ENCODE measurements at places on chromosomes 4 and X.
A peak's percentile ranks its signal among the peaks of the same experiment; 100 is the strongest.

- no peak for DNase-seq
Observed at GRCh38 chr4:161554372-161554990, 609.3 kb downstream of the FSTL5 start.

DNA sequence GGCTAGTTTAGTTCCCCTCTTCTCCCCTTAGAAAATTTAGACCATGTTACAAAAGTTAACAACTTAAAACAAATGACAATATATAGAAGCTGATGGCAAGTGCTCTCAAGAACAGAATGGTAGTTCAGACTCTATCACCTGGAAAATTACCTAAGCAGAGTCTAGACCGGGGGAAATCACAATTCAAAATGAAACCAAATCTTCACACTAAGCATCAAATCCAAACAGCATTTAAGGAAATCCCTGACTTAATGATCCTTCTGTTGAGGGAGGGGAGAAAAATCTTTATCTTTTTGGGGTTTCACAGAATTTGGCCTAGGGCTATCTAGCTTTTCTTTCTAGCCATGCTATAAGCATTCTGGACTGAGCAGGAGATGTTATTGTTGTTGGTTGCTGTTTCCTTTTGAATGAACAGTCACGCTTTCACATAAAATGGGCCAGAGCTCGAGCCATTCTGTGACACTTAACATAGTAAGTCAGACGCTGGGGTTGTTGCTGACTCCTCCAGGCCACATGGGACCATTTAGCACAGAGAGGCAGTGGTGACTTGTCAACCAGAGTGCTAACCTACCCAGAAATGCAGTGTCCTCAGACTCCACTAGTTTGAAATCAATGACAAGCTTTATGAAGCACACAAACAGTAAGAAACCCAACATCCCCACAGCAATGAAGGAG lies 16.0 kb upstream of the LSM6 start:
- no peak for DNase-seq

- no peak for DNase-seq
Observed at GRCh38 chr4:41349021-41349420, 92.3 kb downstream of the UCHL1 start.

DNA sequence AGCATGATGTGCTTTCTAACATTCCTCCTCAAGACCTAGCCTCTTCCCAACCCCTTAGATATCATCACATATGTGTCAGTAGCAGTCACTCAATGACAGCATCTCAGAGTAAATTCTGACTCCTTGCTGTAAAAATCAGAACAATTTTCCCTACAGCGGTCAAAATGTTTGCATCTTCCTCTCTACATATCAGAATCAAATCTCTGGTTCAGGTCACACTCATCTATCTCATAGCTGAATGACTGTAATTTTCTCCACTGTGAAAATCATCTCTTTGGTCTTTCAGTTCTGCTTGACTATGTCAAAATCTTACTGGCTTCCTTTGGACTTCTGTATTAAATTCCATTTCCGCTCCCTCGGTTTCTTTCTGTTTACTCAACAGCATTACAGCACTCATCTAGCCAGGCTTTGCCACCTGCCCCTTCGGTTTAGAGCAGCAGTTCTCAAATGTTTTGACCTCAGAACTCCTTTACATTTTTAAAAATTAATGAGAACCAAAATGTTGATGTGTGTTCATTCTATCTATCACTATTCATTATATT lies 57.3 kb downstream of the AGA start:
- DNase-seq, result no peak

DNA sequence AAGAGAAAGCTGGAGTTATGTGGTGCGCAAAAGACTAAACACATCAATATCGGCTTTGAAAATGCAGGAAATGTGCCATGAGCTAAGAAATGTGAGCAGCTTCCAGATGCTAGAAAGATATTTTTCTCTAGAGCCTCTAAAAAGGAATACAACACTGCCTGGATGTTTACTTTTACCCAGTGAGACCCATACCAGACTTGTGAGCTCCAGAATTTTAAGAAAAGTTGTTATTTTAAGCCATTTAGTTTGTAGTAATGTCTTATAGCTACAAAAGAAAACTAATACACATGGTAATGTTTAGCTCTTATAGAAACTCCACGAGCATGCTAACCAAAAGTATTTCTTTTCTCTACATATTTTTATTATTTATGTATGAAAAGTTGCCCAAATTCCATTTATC lies 1389.4 kb downstream of the C4orf33 start:
- no peak for DNase-seq

GRCh38 chr4:111712093-111712677 lies 433.1 kb upstream of the FAM241A start:
- no peak for DNase-seq

- DNase-seq, result peak; percentile 61
Observed at GRCh38 chr4:112521123-112522023, 5.4 kb upstream of the NEUROG2 start.

- peak; percentile 91 for DNase-seq
Observed at GRCh38 chr4:1856071-1856942, at the start of gene LETM1. Gene LETM1 (minus strand): TSS chr4:1856156. CDS start chr4:1855950, 206 bp downstream.

- DNase-seq, result no peak
Observed at GRCh38 chr4:79886021-79886420, 187.0 kb downstream of the ANTXR2 start.

DNA sequence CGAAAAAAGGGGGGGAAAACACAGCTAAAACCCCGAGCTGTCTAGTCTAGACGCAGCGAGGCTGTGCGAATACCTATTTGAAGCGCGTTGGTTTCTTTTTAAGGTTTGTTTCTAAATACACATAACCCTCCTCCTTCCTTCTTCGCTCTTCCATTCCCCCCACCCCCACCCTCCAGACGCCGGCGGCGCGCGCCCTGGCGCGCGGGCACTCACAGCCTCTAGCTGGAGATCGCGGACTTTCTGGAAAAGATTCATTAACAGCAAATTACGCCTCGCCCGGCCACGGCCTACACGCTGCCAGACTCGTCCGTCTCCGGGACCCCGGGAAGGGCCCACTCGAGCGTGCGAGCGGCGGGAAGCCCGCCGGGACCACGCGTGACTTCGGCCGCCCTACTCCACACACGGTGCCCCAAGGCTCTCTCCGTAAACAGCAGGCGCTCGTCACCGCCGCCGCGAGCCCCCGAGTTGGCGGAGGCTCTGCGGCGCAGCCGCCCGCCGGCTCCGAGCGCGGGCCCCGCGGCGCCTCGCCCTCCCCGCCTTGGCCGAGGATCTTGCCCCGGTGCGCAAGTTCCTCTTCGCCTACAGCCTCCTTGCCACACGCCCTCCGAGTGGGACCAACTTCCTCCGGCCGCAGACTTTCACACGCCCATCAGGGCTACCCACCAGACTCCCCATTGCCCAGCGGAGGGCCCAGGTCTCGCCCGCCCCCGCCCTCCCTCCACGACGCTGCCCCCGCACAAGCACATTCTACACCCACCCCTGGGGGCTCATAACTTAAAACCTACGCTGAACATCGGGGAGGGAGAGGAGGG lies 2.0 kb downstream of the BCOR start:
- no peak for DNase-seq

DNA sequence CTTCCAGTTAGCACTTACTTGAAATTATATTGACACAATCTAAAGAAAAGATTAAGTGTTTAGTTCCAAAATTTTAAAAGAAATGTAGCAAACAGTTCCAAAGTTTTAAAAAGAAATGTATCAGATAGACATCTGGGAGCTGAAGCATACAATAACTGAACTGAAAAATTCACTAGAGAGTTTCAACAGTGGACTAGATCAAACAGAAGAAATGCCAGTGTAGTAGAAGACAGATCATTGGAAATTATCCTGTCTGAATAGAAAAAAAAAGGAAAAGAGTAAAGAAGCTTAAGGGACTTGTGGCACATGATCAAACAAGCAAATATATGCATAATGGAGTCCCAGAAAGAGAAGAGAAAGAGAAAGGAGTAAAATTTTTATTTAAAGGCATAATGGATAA lies 261.4 kb downstream of the LAS1L start:
- no peak for DNase-seq

- DNase-seq, result no peak
Observed at GRCh38 chrX:121114691-121115090, 67.3 kb downstream of the GLUD2 start.

DNA sequence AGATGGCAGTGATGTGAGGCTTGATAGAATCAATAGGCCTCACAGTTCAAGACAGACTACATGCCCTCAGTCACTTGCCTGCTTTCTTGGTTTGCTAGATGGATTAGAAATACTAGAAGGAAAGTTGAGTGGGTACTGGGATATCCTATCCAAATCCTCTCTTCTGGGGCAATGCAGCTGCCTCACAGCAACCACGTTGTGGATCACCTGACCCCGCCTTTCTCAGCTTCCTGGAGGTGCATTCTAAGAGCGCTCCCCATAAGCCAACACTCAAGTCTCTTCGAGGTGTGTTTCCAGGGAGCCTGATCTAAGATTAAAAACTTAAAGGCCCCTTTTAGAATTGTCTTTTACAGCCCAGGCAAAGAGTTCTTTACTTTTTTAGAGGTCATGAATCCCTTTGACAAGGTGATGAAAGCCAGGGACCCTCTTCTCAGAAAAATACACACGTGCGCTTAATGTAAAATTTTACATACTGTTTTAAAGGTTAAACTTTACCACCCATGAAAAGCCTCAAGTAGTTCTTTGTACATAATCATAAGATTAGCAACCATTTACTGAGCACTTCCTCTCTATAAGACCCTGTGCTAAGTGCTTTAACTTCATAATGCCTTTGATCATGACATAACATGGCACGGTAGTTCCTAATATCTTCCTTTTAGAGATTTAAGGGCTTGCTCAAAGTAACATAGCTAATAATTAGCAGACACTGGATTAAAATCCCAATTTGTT lies 840 bp upstream of the RPL34 start:
- no peak for DNase-seq

GRCh38 chr4:154491341-154492271 lies at the start of gene DCHS2:
Gene DCHS2 (minus strand): TSS chr4:154491799. CDS start chr4:154491355, 444 bp downstream.
- peak; percentile 44 for DNase-seq

GRCh38 chr4:56790691-56791091 lies 30.8 kb downstream of the SPINK2 start:
- DNase-seq, result no peak

GRCh38 chr4:105210916-105211315 lies 64.2 kb downstream of the TET2 start:
- no peak for DNase-seq

- DNase-seq, result no peak
Observed at GRCh38 chr4:185167234-185167633, 24.2 kb downstream of the SLC25A4 start.

DNA sequence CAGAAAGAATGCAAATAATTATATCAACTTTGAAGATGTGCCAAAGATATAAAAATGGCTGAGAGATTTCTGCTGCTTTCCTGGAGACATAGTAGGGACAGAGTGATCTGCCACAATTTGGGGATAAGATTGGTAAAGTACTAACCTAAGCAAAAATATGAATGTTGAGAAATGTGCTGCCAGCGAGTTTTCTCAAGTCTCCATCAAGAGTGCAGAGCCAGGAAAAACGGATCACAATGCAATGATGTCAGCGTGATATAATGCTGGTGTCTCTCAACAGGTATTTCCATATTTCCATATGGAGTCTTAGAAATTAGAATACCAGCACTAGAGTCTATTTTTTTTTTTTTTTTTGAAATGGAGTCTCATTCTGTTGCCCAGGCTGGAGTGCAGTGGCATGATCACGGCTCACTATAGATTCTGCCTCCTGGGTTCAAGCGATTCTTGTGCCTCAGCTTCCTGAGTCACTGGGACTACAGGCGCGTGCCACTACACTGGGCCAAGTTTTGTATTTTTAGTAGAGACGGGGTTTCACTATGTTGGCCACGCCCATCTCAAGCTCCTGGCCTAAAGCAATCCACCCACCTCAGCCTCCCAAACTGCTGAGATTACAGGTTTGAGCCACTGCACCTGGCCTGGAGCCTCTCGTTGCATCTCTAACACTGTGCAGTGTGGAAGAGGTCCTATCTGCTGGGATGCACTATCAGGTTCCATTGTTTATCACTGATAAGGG lies 893.5 kb downstream of the TRIML1 start:
- no peak for DNase-seq

DNA sequence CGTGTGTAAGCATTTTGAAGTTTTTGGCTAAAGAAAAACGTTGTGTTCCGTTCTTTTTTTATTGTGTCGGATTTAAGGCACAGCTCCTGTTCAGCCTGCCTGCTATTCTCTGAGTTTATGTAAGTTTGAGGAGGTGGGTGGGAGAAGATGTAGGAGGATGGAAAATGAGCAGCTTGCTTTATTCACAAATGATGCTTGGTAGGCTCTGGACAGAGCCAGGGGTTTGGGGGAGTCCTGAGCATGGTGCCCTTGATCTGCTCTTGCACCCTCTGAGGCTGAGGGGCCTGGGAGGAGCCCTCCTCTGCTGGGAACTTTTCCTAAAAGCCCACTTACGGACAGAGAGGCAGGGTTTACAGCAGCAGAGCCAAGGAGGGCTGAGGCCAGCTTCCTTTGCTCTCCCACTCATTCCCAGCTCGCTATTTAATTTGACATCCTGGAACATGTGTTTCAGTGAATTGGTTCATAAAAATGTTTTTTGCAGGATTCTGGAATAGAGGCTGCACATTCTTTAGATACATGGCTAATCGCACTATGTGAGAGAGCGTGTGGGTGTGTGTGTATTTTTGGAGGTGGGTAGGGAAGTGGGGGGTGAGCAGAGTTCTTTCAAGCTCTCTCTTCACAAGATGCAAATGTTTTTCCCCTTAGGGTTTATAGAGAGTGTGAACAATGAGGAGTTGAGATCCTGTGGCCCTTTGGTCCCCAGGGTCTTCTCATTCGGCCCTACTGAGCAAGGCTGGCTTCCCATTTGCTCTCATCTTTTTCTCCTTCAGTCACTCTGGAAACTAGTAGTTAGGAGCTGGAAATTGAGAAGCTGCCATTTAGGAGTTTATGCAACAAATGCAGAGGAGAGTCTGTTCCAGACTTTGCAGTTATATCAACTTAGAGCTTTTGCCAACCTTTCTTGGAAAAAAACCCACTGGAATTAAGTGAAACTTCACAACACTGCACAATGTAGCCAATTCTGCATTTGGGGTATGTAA lies 32.1 kb downstream of the TMEM131L start:
- no peak for DNase-seq

DNA sequence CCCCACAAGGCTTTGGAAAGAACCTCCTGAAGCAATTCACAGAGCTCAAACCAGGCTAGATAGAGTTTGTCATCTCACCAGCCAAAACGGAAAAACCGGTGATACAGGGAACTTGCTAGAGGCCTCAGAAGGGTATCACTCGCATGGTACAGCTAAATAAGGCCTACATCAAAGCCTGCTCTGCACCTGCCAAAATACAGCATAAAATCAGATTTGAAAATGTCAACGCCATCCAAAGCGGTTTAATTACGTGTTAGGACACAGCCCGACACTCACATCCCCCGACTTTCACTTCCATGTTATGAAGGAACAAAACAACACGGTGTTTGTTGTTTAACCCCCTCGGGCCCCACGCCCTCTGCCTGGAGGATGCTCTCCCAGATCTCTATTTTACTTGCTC lies 65.0 kb downstream of the MAPK10 start:
- DNase-seq, result no peak

- DNase-seq, result no peak
Observed at GRCh38 chr4:73528171-73528570, 46.6 kb downstream of the AFM start.

DNA sequence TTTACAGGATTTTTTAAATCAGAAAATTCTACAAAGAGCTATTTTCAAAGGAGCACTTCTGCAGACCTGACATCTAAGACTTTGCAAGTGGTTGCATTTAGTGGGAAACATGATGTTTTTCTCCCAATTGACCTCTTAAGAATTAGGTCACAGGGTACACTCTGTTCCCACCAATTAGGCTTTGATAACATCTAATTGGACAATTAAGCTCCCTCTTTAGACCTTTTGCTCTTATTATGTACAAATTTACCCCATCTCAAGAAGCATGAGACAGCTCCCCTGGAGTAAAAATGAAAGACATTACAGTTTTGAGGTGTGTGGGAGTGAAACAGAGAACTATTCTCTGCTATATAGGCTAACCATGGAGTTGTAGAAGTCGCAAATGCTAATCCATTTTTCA lies 31.8 kb upstream of the AGA start:
- no peak for DNase-seq

Data from neuronal stem cell (in vitro differentiated cells).